Activated CD4-positive, alpha-beta T cell treated with anti-CD3 and anti-CD28 coated beads, Interleukin-2, amount 50 U/mL, for 1 hour (primary cell): ENCODE measurements at places on chromosomes 3 and 15.

- DNase-seq: no peak
Observed at GRCh38 chr3:126502656-126503055, 14.9 kb downstream of the UROC1 start.

DNA sequence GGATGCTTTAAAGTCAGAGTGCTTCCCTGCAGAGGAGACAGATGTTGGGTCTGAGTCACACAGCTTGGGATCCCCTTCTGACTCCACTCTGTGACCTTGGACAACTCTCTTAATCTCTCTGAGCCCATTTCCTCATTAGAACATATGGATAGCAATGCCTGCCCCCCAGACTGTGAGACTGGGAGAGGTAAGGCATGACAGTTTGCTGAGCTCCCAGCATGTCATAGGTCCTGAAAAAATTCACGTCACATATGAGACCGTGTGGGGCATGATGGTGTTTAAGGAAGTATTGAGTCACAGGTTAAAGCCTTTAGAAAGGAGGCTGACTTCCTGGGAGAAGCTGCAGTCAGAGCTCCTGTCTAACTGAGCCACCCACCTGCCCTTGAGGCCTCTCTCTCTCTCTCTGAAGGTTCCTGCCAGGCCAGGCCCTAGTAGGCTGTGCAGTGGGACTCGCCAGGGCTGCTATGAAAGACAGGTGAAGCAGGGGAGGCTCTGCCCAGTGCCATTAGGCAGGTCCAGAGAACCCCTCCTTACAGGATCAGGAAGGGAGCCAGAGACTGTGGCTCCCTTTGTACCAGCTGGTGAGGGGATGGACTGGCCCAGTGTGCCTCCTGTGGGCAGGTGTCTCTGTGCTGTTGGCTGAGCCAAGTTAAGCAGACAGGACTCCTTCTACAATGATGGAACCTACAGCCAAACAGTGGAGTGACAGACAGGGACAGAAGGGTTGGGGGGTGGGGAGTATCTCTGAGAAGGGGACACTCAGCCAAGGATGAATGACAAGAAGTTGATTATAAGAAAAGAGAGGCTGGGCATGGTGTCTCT, 19.5 kb upstream of the DOCK3 start:
- no peak for DNase-seq

DNA sequence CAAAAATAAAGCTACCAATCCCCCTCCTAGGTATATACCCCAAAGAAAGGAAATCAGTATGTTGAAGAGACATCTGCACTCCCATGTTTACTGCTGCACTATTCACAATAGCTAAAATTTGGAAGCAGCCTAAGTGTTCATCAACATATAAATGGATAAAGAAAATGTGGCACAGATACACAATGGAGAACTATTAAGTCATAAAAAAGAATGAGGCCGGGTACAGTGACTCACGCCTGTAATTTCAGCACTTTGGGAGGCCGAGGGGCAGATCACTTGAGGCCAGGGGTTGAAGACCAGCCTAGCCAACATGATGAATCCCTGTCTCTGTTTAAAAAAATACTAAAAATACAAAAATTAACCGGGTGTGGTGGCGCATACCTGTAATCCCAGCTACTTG, 10.0 kb upstream of the PTPN9 start:
- no peak for DNase-seq

DNA sequence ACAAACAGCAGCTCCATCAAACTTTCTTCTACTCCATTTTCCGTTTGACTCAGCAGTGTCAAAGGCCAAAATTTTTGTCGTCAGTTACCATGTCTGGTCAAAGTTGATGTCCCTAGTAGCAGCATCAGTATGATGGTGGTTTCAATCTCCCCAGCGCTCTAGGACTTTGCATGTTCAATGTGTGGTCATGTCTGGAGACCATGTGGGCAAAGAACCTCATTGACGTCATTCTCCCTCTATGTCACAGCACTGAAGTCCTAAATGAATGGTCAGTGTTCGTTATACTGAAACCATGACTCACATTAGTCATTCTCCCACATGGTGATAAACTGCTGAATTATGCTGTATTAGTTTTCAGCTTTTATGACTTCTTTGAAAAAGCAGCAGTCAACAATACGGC, 23.2 kb downstream of the SHC4 start:
- DNase-seq: no peak

GRCh38 chr15:35854316-35854715, 308.4 kb upstream of the DPH6 start:
- DNase-seq: no peak

DNA sequence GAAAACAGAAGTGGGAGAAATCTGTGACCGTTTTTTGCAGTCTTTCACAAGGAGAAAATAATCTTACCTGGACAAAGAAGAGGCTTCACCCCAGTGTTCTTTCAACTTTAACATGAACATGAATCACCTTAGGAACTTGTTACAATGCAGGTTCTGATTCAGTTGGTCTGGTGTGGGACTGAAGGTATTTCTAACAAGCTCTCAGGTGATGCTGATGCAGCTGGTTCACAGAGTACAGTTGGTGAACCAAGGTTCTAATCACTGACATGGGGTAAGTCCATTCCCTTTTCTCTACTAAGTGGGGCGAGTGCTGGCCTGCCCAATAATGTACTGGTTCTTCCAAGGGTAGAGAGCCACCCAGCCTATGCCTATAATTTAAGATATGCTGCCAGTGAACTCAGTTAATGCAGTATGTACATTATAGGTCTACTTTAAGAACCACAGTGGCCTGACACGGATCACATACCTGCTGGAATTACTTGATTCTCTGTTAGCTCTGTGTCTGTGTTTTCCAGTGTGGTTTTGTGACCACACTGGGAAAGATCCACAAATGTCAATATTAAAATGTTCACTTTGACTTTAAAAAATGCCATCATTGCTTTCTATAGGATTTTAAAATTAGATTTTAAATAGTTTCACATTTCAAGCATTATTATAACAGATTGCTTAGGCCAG, 304.1 kb downstream of the ZNF621 start:
- no peak for DNase-seq

DNA sequence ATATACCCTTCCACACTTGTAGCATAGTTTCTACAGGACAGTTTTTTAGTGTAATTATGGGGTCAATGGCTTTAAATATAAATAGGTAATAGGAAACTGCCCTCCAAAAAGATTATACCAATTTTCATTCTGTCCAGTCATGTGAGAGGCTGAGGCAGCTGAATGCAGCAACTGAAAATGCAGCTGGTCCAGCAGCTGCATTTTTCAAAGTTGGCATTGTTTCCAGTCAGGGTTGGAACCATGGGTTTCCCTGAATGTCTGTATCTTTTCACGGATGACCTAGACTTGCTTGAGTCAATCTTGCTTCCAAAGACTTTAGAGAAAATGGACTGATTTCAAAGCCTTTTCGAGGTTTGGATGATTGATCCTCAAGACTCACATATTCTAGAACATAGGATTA, 9.9 kb upstream of the KNL1 start:
- DNase-seq: no peak

- peak; percentile 39 for DNase-seq
Observed at GRCh38 chr15:67063689-67064606, 1.5 kb upstream of the SMAD3 start.

GRCh38 chr15:52221730-52222129, 30.5 kb upstream of the GNB5 start:
- no peak for DNase-seq

- no peak for DNase-seq
Observed at GRCh38 chr3:45330510-45331295, 57.7 kb upstream of the LARS2 start.

DNA sequence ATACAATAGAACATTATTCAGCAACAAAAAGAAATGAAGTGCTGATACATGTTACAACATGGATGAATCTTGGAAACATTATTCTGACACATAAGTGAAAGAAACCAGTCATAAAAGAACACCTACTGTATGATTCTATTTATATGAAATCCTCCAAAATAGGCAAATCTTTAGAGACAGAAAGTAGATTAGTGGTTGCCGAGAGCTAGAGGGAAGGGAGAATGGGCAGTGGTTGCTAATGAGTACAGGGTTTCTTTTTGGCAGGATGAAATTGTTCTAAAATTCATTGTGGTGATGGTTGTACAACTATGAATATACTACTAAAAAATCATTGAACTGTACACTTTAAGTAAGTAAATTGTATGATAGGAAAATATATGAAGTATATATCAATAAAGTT, 6.3 kb upstream of the LRRC58 start:
- no peak for DNase-seq

- DNase-seq: no peak
Observed at GRCh38 chr3:99532246-99532645, 106.1 kb upstream of the COL8A1 start.

DNA sequence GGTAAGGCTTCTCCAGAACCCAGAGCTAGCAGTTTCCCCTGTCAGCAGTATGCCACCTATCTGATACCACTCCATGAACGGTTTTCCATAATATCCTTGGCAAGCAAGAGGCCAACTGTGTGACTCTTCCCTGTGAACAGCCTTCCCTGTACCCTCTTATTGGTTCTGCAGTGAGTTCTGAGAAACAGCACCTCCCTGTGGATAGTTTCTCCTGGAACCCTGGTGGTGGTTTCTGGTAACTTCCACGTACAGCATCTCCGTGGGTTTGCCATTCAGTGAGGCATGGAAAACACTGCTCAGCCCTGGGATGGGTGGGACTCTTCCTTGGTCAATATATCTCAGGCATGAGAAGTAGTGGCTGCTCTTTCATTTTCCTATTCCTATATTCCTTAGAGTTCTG, 19.4 kb upstream of the SERPINI2 start:
- no peak for DNase-seq

GRCh38 chr3:45241206-45241605, 15.1 kb upstream of the TMEM158 start:
- no peak for DNase-seq

GRCh38 chr3:115284980-115285379, 137.9 kb upstream of the ZBTB20 start:
- no peak for DNase-seq

DNA sequence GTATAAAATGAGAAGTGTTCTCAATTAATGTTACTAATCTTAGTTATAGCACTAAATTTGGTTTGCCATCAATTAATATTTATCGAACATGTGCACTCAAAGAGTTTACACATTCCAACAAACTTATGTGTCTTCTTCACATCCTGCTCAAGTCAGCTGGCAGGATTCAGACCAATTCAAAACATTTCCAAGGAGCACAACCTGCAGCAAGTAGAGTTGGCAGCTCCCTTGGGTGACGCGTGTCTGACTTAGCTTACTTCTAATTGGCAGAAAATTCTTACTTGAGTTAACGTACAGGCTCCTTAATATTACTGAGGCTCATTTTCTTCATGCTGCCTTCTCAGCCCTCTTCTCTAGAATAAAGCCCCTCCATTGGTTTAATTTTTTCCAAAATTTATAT, 110.4 kb upstream of the PFN2 start:
- DNase-seq: no peak

DNA sequence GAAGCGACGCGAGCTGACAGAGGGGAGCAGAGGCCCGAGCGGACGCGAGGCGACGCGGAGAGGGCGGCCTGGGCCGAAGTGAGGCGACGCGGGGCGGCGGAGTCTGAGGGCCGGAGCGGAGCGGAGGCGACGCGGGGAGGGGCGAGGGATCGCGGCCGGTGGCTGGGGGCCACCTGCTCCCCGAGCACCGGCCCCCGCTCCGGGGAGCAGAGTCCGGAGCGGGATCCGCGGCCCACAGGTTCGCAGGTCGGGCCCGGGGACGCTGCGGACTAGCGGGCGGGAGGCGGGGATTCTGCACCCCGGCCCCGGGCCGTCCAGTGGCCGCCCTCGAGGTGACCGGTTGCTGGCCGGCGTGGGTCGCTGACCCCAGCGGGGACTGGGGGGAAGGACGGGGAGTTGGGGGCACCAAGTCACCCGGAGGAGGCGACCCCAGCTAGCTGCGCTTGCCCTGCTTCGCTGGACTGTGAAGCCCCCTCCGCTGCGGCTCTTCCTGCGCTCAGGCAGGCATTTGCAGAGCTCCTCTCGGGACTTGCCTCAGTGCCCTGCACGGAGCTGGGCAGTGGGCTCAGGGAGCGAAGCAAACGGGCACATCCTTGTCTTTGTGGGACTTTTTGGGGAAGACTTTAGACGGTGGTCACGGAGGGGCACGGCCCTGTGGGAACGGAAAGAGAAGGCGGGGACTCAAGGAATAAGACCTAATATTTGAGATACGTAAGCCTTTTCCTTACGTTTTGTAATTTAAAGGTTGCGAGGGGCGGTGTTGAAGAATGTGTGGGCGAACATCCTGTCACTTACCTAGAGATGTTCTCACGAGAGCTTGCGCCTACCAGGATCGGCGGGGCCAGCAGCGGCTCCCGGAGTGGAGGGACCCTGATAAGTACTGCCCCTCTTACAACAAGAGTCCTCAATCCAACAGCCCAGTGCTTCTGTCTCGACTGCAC, 566 bp downstream of the HMCES start:
- peak; percentile 32 for DNase-seq

DNA sequence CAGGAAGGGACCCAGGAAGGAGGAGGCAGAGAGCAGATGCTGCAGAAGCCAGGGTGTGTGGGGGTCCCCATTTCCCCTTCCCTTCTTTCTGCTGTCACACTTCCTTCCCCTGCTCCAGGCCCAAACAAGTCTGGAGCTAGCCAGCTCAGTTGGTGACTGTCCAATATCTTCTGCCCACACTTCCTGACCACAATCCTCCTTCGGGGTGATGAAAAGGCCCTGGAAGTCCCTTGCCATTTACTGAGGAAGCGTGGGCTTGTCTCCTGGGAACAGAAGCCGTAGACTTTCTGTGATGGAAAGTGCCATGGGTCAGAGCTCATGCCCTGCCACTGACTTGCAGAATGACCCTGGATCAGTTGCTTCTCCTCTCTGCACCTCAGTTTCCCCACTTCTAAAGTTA, 39.0 kb downstream of the ANAPC13 start:
- DNase-seq: no peak
